ENCODE measurements at places on chromosomes 1 and 21.
A peak's percentile ranks its signal among the peaks of the same experiment; 100 is the strongest.

GRCh38 chr1:247857069-247857984 lies at the start of gene TRIM58:
TSS of gene TRIM58 (plus strand) at chr1:247857187. CDS start at chr1:247857247, 60 bp downstream.
- DNase-seq: no peak

DNA sequence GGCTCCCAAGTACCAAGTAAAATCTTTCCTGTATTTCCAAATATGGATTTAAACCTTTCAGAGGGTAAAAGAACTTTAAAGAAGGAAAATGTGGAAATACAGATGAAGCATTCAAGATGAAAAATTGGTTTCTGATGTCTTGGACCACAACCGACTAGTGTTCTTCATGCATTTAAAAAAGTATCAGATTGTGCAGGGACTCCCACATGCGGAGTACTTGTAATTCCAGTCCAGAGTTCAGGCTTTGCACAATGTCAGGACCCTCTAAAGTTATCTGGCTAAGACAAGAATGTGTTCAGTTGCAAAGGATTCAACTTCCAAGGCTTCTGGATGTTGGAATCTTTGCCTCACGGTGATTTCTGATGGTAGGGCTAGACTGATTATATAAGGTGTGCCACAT lies 66.7 kb downstream of the RGL1 start:
- peak; percentile 39 for DNase-seq

DNA sequence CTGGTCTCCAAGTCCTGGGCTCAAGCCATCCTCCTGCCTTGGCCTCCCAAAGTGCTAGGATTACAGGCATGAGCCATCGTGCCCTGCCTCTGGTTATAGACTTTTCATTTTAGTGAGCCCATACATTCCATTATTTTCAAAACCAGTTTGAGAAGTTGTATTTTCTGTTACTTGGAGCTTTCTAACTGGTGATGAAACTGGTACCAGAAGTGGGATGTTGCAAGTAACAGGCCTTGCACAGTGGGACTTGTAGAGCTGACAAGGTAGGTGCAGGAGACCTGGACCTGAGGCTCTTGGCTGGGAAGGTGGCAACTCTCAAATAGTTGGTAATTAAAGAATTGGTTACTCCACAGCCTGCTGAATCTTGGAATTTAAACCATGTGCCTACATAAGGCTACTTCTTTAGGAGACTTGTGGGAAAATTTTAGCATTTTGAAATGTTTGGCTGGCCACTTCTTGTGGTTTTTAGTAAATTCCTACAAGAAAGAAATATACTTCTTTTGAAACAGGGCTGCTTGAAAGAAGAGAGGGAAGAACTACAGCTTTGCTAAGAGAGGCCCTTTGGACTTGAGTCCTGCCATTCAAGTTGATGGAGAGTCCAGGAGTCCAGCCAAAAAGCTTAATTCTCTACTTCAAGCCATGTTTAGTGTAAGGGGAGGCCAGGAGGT lies 9.8 kb upstream of the ALPL start:
- no peak for DNase-seq

- DNase-seq: no peak
Observed at GRCh38 chr1:12345350-12346217, 115.8 kb downstream of the VPS13D start.

GRCh38 chr21:17003258-17003615 lies 509.6 kb upstream of the CXADR start:
- DNase-seq: no peak

- DNase-seq: no peak
Observed at GRCh38 chr1:99996951-99997350, 27.2 kb downstream of the SLC35A3 start.

- peak; percentile 75 for DNase-seq
Observed at GRCh38 chr1:26275580-26276431, 4.1 kb upstream of the SH3BGRL3 start.

- peak; percentile 5 for DNase-seq
Observed at GRCh38 chr1:31483012-31483946, 70.3 kb downstream of the SERINC2 start.

- no peak for DNase-seq
Observed at GRCh38 chr1:44673675-44674112, 587 bp downstream of the TMEM53 start.

DNA sequence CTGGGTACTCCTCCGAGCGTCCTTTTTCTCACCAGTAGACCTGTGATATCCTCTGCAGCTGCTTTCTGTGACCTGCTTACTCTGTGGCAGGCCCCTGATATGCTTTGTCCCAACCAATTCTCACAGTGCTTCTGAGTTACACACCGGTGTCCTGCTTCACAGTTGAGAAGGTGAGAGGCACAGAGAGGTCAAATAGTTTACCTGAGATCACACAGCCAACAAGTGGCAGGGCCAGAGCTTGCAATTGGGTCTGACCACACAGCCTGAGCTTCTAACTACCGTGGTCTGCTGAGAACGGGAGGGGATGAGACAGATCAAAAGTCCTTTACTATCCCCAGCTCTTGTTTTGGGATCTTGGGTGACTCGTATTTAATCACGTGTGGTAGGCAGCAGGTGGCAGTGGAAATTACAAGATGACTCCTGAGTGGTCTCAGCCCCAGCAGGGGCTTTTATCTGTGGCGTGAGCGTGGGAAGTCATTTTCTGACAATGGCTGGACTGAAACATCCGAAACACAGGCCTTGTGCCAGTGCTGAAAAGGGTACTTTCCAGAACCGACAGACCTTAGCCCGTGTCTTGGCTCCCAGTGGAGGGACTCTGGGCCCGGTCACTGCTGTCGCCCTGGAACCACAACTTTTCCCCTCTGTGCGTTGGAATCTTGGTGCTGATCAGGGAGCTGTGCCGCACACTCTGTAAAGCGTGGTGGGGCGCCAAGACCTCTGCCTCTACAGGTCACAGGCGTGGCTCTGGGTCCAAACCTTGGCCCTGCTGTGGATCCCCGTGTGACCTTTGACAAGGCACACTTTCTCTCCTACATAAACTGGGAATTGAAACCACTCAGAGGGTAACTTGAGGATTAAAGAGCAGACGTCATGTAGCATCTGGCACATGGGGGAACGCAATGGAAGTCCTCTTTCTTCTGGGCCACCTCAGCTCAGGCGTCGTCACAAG lies 11.9 kb downstream of the THEMIS2 start:
- DNase-seq: no peak

- DNase-seq: no peak
Observed at GRCh38 chr21:43687566-43688399, 28.4 kb downstream of the RRP1B start.

DNA sequence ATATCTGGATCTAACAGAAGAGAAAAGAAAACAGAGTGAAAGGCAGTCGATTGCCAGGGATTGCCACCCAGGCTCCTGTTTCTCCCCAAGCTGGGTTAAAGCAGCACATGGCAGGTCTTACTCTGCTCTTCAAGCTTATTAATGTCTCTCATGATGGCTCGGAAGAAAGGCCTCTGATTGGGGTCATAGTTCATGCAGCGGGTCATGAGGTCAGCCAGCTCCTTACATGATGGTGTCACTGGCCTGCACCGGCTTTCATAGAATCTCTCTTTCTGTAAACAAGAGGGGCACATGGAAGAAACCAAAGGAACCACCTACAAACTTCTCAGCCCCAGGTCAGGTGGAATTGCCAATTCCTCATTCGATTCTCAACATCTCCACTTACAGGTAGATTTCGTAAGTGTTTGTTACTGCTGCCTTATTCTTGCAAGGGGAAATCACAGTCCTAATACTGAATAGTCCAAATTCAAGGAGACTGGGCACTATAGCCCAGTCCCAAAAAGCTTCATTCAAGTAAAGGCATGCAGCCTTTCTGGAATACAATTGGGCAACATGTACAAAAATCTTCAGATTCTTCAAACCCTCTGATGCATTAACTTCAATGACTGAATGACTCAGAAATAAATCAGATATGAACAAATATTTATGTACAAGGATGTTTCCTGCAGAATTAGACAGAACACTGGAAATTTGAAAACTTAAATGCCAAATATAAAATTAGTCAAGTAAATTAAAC lies 96.6 kb downstream of the RAVER2 start:
- DNase-seq: no peak

DNA sequence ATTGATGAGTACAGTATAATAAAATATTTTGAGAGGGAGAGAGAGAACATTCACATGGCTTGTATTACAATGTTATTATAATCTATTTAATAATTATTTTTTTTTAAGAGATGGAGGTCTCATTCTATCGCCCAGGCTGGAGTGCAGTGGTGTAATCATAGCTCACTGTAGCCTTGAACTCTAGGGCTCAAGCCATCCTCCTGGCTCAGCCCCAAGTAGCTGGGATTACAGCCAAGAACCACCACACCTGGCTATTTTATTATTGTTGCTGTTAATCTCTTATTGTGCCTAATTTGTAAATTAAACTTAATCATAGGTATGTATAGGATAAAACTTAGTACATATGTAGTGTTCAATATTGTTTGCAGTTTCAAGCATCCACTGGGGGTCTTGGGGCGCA lies 57.8 kb downstream of the HS2ST1 start:
- no peak for DNase-seq

DNA sequence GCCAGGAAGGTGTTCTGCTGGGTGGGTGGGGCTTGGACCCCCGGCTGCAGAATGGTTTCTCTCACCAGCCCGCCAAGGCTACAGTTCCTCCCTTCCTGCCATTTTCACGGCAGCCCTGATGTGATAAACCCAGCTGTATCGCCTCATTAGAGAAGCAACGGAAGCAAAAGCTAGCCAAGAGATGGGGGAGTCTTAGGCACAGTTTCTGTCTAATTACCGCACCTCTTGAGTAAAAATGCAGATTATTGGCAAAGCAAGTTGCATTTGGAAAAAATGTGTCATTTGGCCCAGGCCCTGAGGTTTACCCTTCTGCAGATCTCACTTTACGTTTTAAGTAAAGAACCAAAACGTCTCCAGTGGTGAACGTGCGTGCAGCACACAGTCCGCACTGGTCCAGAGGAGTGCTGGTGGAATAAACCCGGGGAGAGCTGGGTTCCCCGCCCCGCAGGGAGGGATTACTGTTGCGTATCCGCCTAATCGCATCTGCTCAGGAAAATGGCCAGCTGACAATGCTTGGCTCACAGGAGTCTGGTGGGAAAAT lies 109.9 kb downstream of the GALNT2 start:
- peak; percentile 76 for DNase-seq

DNA sequence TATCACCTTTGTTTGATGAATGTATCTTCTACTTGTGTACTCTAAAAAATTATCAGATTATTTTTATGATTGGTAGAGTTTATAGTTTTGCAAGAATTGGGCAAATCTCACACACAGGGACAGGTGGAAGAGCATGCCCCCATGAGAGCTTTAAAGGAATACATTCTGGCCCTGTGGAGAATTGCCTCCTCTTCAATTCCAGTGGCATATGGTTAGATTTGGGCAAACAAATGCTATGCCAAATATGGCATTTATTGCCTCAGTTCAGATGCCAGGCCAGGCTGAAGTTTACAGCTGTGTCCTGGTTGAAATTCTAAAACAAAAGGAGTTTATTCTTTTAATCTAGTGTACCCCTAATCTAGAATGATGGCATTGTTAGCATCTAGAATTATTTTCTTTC lies 162.4 kb upstream of the CACYBP start:
- DNase-seq: no peak

GRCh38 chr1:8706995-8707396 lies 110.4 kb downstream of the RERE start:
- DNase-seq: no peak

- DNase-seq: no peak
Observed at GRCh38 chr1:119091618-119092017, 48.8 kb downstream of the WARS2 start.

DNA sequence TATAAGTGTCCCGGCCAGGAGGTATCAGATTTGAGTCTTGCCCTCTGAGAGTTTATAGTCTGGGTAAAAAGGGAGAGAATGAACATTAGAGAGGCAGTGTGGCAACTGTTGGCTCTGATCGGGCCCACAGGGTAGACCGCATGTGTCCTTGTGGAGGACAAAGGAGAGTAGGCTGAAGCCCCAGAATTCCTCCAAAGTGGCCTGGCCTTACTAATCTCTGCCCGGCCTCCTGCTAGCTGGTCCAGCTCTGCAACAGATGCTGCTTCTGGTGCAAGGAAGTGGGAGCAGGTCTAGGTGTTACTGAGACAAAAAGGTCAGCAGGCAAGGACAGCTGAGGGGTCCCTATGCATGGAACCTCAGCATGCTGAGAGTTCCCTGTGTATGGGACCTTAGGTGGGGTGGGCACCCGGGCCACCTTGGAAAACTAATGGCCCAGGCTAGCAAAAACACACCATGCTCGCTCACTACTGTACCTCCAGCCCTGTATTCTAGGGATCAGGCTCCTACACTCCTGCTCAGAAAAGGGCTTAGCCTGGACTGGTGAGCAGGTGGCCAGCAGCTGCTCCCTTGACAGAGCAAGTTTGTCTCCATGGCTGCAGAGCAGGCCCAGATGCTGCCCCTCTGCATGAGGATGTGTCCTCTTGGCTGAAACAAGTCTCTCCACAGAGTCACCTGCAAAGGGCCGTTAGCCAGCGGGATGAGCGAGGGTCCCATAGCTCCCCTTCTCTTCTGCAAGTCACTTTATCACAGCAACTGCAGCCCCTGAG lies 30.3 kb upstream of the RGS16 start:
- DNase-seq: no peak

- DNase-seq: no peak
Observed at GRCh38 chr1:156646738-156647211, 4.9 kb downstream of the BCAN start.

DNA sequence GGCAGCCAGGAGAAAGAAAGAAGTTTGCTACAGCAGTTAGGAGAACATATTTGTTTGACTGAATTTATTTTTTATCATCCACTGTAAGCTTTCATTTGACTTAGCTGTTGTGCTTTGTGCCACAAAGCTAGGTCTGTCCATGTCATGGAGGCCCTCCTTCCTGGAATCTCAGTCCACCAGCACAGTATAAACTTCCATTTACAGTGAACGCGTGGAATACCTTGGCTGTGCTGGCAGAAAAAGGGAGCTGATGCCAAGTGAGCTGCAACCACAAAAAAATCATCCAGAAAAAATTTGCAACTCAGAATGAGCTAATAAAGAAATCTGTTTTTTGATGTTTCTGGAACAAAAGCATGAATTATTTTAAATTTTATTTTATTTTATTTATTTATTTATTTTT lies 72.6 kb downstream of the ATP6V1G3 start:
- no peak for DNase-seq

- no peak for DNase-seq
Observed at GRCh38 chr1:11787251-11787803, 18.4 kb downstream of the MTHFR start.

DNA sequence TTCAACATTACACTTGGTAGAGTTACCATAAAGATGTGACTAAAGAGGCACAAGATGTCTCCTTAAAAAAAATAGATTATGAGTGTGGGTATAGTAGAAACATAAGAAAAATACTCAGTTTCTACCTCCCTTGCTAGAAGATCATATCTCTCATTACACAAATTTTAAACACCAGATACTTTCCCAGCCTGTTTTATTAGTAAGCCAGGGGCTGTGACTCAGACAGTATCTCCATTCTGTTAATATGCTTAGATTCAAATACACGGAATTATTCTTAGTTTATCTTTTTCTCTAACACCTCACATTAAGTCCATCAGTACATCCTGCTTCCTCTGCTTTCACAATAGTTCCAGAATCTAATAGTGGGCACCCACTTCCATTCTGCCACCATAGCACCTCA lies 561.8 kb upstream of the ADAMTS5 start:
- no peak for DNase-seq

GRCh38 chr1:5989286-5989605 lies 3.0 kb downstream of the NPHP4 start:
- no peak for DNase-seq

Measured in putamen (tissue), 1 donor.